Trophoblast cell (in vitro differentiated cells and primary cell): ENCODE measurements at places on chromosomes 11 and 22.

DNA sequence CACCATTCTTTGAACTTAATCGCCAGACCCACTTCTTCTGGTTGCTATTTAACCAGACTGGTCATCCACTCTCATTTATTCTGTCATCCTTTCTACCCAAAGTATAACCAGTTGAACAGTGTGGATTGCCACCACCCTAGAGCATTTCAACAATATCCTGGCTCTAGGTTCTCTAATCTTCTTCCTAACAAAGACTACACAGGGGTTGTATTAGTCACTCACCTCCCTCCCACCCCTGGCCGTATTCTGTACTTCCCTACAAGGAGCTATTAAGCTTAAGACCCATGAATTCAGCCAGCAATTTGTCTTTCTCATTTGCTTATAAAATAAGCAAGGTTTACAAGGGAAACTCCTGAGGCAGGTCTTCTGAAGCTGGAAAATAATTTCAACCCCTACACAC is 46.9 kb upstream of the CEP126 start:
- no peak overlapping the region for H3K27ac ChIP-seq
- DNase-seq, result no peak
- H3K27me3 ChIP-seq, result no peaks in the 10 kb centered on the region
- H3K4me1 ChIP-seq, result no peaks in the 10 kb centered on the region

DNA sequence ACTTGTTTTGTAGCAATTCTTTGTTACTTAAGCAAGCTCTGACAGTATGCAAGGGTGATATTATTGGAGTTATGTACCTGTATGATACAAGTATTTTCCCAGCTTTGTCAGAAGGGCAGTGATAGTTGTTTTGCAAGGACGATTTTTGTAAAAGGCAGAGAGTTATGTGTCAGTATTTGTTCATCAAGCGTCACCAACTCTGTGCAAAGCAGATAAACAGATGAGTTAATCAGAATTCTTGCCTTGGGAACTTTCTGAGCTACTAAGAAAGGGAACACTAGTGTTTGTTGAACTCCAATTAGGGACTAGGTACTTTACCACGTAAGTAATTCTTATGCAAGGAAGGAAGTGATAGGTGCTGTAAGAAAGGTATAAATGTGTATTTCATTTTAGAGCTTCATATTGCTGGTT is 1.4 kb downstream of the USP47 start:
- no peaks in the 10 kb centered on the region for H3K36me3 ChIP-seq
- peaks cover 5% of the 10 kb centered on the region for H3K4me1 ChIP-seq
- H3K27me3 ChIP-seq, result no peaks in the 10 kb centered on the region
- no peak overlapping the region for H3K4me3 ChIP-seq
- no peak overlapping the region for H3K27ac ChIP-seq
- peak; percentile 90 for DNase-seq

DNA sequence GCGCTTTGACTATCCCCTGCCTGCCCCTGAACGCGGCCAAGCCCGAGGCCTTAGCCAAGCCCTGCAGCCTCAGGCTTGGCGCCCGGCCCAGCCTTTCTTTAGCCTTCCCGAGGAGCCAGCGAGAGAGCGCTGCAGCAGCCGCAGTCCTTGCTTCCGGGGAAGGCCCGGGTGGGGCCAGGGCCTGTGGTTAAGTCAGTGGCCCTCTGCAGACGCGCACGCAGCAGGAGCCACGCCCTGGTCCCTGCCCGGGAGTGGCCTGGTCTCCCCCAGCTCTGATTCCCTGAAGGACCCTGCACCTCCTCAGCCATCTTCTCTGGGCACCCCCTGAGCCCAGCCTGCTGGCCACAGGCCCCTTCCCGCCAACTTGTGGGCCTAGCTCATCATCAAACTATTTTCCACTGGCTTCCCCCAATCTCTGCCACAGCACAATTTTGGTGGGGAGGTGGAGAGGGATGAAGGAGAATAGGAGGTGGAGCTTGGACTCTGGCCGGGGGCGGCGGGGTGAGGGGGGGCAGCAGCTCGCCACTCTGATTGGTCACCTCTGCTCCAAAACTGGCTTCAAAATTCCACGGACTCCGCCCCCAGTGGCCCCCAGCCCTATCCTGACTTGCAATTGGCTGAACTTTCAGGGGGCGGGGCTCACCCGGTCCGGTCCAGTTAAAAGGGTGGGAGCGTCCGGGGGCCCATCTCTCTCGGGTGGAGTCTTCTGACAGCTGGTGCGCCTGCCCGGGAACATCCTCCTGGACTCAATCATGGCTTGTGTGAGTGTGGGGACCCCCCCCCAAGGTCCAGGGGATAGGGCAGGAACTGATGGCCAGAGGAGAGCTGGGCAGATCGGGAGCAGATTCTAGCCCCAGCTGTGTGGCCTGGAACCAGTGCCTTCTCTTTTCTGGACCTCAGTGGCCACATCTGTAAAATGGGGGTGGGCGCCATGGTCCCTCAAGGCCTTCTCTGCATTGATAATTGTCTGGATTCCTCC is at the start of gene LGALS1:
Gene LGALS1, plus strand, starts transcription at position 686 of the 979 bp plus-strand sequence. Its CDS starts 67 bp downstream, at position 753.
- H3K27ac ChIP-seq, result peak within 1 kb of the TSS; percentile 40
- H3K4me1 ChIP-seq, result peaks cover 6% of the 10 kb centered on the region
- no peaks in the 10 kb centered on the region for H3K36me3 ChIP-seq
- H3K4me3 ChIP-seq, result no peak within 1 kb of the TSS

DNA sequence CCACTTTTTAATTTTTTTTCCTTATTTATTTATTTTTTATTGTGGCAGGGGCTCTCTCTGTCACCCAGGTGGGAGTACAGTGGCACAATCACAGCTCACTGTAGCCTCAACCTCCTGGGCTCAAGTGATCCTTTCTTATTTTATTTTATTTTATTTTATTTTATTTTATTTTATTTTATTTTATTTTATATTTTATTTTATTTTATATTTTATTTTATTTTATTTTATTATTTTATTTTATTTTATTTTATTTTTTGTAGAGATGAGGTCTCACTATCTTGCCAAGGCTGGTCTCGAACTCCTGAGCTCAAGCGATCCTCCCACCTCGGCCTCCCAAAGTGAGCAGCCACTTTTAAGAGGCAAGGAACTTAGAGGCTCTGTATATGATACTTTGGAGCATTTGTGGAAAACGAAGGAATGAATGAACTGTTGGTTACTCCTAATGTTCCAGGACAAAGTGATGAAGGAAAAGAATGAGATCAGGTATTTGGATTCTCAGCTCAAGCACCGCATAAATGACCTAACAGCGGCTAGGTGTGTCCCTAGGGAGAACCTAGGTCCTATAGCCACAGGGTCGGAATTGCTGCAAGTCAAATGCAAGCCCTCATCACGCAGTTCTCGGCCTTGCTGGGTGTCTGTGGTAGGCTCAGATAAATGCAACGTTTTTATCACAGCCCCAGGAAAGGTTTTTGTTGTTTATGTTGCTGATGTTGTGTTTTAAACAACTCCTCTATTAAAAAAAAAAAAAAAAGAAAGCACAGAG is 36.5 kb downstream of the ASCL2 start:
- DNase-seq, result peak; percentile 95
- H3K27me3 ChIP-seq, result no peaks in the 10 kb centered on the region
- H3K36me3 ChIP-seq, result no peaks in the 10 kb centered on the region
- H3K4me1 ChIP-seq, result no peaks in the 10 kb centered on the region
- no peak overlapping the region for H3K4me3 ChIP-seq

DNA sequence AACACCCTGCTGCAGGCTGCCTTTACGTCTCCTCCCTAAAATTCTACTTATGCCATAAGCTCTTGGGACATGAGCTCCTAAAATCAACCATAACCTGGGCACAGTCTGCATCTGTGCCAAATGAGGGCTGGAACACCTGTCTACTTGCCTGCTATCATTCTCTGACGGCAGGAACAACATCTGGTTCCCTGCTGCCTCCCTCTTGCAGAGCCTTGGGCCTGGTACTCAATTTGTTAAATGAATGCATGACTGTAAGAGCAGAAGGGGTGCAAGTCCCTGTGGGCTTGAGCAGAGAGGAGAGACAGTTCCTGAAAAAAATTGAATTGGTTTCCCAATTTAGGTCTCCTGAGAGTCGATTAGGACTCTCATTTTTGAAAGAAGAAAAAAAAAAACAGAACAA is 66.7 kb upstream of the CSNK2A3 start:
- peaks cover 16% of the 10 kb centered on the region for H3K4me1 ChIP-seq
- H3K27me3 ChIP-seq, result no peaks in the 10 kb centered on the region
- no peak overlapping the region for H3K4me3 ChIP-seq

GRCh38 chr11:118411530-118411929 is 10.1 kb downstream of the ATP5MG start:
- no peaks in the 10 kb centered on the region for H3K27me3 ChIP-seq
- H3K27ac ChIP-seq, result no peak overlapping the region
- H3K4me1 ChIP-seq, result no peaks in the 10 kb centered on the region
- H3K4me3 ChIP-seq, result no peak overlapping the region
- peaks cover 10% of the 10 kb centered on the region for H3K36me3 ChIP-seq

DNA sequence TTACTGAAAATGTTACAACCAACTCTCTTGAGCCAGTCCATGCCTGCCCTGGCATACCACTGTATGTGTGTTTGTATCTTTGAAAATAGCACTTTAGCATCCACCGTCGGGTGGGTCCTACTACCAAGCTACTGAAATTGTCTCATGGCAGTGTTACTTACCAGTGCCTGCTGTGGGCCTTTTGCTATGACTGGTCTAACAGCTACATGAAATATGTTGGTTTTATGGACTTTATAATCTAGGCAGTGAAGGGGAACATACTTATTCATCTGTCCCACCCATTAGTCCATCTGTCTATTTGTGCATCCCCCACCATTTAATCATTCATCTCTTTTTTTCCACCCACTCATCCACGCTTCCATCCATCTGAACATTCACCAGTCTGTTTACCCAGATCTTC is 106.0 kb downstream of the NAV2 start:
- no peaks in the 10 kb centered on the region for H3K27me3 ChIP-seq
- peaks cover 5% of the 10 kb centered on the region for H3K4me1 ChIP-seq
- DNase-seq, result no peak
- H3K4me3 ChIP-seq, result no peak overlapping the region
- no peak overlapping the region for H3K27ac ChIP-seq

GRCh38 chr11:39435641-39436040 is 2023.8 kb downstream of the LRRC4C start:
- no peak for DNase-seq
- no peak overlapping the region for H3K27ac ChIP-seq
- H3K4me1 ChIP-seq, result no peaks in the 10 kb centered on the region
- H3K27me3 ChIP-seq, result no peaks in the 10 kb centered on the region
- no peaks in the 10 kb centered on the region for H3K36me3 ChIP-seq

DNA sequence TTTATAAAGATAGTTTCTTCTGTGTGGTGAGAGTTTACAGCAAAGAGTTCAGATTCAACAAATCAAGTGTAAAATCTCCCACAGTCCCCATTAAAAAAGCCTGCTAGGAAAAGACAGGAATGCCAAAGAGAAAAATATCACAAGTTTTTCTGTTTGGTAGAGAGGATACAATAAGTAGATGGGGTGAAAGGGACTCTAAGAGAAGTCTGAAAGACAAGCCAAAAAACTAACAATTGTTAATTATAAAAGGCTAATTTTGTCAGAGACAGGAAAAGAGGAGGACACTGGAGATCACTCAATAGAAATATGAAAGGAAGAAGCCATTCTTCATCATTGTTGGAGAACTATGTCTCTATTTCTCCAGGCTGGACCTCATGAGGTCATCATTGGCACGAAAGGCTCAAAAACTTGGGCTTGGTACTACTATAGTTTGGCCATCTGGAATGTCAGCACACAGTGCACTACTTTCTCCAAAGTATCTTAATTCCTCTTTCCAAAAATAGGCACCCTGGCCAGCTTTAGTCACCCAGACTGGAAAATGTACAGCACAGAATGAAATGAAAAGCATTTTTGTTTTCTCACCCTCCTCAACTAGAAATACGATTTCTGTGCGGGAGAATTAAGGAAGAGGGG is 531 bp upstream of the SOX6 start:
- H3K36me3 ChIP-seq, result no peaks in the 10 kb centered on the region
- no peaks in the 10 kb centered on the region for H3K27me3 ChIP-seq
- peaks cover 2% of the 10 kb centered on the region for H3K4me1 ChIP-seq
- H3K27ac ChIP-seq, result no peak overlapping the region
- DNase-seq, result no peak

DNA sequence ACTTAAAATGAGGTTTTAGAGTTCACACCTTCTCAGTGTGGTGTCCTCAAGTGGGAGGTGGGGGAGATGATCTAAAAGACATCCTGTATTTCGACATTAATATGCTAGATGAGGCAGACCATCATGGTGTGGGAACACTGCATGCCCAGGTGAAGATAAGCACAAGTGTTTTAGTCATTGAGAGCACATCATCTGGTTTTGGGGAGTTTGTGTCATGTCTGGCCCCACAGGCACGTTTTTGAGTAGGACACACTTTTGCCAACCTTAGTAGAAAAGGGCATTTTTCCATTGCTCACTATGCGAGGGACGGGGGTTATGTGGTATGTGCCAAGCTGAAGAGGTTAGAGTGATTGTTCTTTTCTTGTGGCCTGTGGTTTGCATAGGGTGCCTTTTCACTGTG is 189.3 kb downstream of the DBX1 start:
- H3K36me3 ChIP-seq, result no peaks in the 10 kb centered on the region
- H3K4me1 ChIP-seq, result peaks cover 4% of the 10 kb centered on the region
- DNase-seq, result no peak
- H3K27ac ChIP-seq, result no peak overlapping the region

DNA sequence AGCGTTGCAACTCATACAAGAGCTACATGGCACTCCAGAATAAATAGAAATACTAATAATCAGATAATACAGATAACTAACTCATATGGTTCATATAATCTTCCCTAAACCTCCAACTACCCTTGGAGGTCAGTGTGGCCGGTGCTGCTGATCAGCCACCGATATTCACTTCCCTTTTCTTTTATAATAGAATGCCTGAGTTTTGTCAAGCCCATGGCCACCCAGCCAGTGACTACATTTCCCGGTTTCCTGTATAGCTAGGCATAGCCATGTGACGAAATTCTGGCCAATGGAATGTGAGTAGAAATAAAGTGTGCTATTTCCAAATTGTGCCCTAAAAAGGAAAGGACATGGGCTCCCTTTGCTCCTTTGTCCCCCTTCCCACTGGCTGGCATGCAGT is 5.9 kb upstream of the CAT start:
- no peak overlapping the region for H3K4me3 ChIP-seq
- no peaks in the 10 kb centered on the region for H3K36me3 ChIP-seq
- no peak for DNase-seq
- no peaks in the 10 kb centered on the region for H3K27me3 ChIP-seq

- no peaks in the 10 kb centered on the region for H3K36me3 ChIP-seq
- DNase-seq, result peak; percentile 81
- no peak overlapping the region for H3K4me3 ChIP-seq
- H3K4me1 ChIP-seq, result peaks cover 12% of the 10 kb centered on the region
- H3K27ac ChIP-seq, result no peak overlapping the region
Observed at GRCh38 chr11:71206186-71206585, 46.2 kb downstream of the SHANK2 start.

DNA sequence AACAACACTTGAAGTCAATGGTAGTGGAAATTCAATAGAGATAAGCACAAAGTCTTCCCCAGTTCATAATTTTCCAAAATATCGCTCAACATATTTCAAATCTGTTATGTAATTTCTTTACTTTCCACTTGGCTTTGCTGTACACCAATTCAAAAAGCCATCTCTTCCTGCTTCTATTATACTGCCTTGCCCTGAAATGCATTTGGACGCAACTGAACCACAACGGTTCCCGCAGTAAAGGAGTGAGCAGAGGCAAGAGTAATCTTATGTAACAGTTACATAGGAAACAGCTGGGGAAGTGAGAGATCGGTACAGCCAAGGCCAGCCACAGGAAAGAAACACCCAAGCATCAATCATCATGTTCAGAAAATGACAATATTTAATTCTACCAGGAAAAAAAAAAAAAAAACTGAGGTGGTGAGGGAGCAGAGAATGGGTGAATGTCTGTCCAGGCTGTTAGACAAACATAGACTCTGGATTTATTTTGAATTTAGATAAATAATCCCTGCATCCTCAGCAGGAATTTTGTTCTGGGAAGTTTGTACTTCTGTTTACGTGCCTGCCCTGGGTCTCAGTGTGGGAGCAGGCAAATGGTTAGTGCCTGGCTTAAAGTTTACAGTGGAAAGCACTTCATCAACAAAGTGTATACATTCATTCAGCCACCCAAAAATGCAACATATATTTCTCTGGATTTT is 392.2 kb downstream of the ETS1 start:
- H3K4me3 ChIP-seq, result no peak overlapping the region
- DNase-seq, result no peak
- no peak overlapping the region for H3K27ac ChIP-seq
- H3K4me1 ChIP-seq, result no peaks in the 10 kb centered on the region
